ENCODE measurements at places on chromosomes 2 and 18.

- DNase-seq, result no peak
These were observed 312.0 kb downstream of the GPD2 start for GRCh38 chr2:156748221-156748620.

- DNase-seq, result no peak
These were observed 90.9 kb downstream of the CAPN13 start for GRCh38 chr2:30716123-30716900.

DNA sequence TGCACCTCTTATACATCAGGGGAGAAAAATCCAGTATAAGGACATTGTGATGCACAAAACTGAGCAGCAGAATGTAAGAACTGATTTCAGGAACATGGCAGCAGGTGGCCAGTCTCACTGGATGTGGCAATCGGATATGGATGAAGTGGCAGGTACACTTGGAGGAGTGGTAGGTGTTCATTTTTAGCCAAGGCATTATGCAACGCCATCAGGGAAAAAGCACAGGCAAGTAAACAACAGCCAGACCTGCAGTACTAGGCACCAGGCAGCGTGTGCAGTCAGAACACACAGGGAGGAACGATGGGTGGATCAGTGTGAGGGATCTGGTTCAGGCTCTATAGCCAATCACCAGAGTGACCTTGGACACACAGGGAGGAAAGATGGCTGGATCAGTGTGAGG is 77.4 kb upstream of the GCFC2 start:
- DNase-seq, result no peak

DNA sequence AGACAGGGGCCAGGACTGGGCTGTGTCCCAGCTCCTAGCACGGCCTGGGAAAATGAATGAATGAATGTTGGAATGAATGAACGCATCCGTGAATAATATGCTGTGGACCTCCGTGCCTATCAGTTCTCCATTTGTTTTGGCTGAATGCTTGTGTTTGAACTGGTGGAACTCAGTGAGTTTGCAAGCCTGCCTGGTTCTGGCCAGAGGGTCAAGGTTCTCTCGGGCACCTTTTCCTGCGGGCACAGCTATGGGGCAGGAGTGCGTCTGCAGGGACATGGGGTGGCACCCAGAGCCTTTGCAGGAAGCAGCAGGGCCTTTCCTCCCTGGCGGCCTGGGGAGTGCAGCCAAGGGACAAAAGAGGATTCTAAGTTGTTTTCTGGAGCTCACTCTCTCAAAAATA is 17.6 kb upstream of the PDIA6 start:
- no peak for DNase-seq

- no peak for DNase-seq
These were observed 47.8 kb downstream of the SLC4A3 start for GRCh38 chr2:219675221-219675620.

- no peak for DNase-seq
These were observed 60.3 kb upstream of the IGFBP2 start for GRCh38 chr2:216572582-216573578.

DNA sequence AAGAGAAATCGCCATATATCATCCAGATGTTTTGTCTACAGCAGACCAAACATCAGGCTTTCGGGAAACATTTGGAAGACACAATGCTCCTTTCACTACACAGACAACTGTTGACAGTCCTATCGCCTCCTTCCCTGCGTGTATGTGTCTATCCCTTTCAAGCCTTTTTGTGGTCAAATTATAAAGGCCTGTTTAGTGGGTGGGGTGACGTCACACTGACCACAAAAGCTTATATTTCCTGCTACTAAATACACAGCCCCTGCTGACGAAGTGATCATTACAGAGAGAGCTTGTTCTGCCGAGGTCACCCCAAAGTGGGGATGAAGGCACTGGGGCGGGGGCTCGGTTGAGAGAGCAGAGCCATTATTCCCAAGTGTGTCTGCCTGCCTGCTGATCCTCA is 302.7 kb upstream of the TNP1 start:
- no peak for DNase-seq

DNA sequence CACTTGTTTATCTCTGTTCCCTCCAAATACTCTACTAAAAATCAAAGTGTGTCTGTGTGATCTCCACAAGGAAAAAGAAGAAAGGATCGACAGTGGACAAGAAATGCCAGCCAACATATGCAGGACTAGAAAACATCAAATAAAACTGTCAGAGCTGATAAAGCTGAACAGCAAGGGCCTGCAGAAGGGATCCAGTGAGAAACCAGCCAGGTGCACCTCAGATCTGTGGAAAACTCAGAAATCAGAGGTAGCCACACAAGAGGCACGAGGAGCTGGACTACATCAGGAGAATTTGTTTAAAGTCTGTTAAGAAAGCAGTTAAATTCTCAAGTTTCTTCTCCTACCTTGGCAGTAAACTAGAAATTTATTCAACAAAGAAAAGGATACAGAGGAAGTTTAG is 135.2 kb downstream of the SUCLG1 start:
- DNase-seq, result no peak

- DNase-seq, result no peak
These were observed 28.6 kb downstream of the NBEAL1 start for GRCh38 chr2:203043226-203043625.

DNA sequence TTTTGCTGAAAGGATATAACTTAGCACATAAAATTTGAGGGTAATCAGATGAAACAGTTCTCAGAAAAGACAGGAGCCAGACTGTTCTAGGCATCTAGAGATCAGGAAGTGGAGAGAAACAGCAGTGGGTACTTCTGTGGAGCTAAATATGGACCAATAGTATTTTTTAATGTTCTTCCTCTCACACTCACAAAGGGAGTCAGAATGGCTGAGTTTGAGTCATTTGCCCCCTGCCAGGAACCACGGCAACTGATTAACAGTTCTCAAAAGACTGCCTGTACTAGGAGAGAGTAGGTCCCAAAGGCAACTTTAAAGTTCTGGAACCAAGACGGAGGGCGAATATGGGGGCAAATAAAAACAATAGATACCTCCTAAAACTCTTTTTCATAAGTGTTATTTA is 107.5 kb downstream of the GULP1 start:
- DNase-seq, result no peak

DNA sequence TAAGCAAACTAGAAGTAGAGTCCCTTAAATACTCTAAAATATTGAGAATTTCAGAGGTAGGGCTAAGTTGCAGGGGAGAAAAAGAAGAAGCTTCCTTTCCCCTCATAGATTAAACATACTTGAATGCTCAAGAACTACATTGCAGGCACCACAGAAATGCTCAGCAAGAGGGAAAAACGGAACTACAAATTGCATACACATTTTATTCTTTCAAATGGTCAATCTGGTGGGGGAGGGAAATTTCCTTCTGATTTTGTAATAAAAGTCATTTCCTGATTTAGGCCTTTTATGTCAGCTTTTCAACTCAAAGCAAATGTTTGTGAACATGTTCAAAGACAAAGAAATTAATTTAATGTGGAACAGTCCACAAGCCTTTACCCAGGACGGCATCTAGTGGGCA is 33.0 kb downstream of the FARSB start:
- no peak for DNase-seq

DNA sequence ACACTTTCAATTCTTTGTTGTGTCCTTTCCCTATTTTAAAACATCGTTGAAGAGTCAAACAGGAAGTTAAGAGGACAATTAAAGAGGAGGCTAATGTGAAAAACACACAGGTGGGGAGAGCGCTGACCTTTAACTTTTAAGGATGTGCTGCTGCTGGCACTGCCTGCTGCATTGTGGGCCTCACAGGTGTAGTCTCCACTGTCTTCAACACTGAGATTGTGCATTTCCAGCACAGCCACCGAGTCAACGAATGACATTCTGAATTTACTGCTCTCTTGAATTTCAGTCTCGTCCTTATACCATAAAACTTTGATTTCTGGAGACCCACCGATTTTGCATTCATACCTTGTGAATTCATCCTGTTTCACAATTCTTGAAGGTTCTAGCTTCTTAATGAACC is 91.9 kb downstream of the TTN start:
- DNase-seq, result no peak
